Esophagus squamous epithelium (tissue), 5 donors: ENCODE measurements at places on chromosomes 6 and 20. TPM values are rescaled to one million over a fixed set of nuclear protein-coding genes. Genes with fewer than 3 reads are reported as not detected.

DNA sequence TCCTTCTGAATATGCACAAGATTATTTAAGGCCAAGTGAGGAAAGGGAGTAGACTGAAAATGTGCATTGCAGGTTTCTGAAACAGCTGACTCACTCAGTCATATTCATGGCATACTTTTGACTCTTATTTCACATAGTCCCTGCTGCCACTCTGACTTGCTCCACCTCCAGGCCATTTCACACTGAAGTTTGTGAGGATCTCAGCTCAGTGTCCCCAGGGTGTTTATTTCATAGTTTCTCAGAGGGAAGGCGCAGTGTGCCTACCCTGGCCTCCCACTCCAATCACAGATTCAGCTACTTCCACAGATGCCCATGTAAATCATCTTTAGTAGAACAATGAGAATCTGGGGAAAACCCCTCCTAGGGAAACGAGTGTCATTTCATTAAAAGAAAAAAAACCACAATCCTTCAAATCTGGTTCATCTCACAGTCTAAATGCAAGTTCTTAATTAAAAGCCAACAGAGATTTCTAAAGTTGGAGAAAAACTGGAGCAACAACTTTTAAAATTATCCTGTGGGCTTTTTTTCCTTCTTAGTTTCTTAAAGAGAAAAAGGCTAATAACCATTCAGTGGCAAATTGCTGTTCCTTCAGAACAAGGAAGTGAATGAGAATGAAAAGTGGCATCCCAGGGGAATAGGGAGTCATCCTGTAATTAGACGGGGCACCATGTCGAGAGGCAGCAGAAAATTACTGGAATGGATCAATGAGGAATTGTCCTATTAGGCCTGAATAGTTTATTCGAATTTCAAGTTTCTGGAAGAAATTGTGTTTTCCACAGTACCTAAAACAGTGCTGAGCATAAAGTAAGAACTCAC is 133.6 kb downstream of the TFAP2B start:
- no peak for DNase-seq

- DNase-seq, result no peak
These were observed 794.6 kb downstream of the TFAP2A start for GRCh38 chr6:9620263-9620662.

DNA sequence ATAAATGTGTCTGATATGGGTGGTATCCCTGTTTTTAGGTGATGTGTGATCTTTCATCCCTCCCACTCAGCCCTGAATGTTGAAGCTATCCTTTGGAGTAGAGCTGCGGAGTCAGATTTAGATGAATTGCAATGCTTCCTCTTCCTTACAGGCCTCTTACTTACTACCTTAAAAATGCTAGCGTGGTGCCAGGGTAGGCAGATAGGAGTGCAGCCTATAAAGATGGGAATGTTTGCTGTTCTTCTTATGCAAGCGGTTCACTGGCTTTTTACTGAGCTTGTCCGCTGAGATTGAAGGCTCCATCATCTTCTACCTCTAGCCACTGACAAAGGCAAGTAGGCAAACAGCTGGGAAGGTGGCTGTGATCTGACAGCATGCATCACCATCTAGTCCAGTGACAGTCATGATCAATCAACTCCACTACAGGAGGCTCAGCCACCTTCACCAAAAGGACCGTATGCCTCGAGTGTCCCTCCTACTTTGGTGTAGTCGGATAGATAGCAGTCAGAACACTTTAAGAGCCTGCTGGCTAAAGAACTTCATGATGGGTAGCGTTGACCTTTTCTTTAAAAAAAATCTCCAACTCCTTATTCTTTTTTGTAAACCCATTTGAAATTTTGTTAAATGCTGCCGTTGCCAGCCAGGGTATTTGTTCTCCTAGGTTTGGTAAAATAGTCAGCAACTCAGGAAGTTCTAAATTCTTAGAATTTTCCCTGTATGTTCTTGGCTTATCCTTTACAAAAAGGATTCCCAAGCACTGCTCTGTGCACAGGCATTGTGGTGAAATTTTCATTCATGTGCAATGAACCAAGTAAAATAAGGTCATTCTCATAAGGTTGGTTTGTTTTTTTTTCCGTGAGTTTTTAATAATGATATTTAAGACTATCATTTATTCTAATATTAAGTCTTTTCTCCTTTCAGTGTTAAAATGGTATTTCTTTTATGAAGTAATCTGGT is 169.6 kb downstream of the MTHFD1L start:
- no peak for DNase-seq

Gene PPP1R16B
- 2.8 TPM for total RNA-seq

Gene TRIM10
- total RNA-seq, result not detected

DNA sequence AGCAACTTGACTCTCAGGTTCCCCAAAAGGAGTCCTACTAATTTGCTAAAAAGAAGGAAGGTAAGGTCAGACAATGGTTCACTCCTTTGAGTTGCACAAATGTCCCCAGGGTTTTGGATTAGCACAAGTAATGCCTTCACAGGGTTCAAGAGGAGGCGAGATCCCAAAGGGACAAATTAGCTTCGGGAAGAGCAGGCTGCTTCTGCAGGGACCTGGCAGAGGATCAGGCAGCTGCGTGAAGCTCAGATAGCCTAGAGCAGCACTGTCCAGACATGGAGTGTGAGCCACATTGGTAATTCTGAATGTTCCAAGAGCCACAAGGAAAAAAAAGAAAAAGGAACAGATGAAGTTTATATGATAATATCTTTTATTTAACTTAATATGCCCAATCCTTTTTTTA is 115.4 kb downstream of the CFAP61 start:
- DNase-seq, result no peak

Gene HCRTR2
- not detected for total RNA-seq

Gene COL19A1
- not detected for total RNA-seq

DNA sequence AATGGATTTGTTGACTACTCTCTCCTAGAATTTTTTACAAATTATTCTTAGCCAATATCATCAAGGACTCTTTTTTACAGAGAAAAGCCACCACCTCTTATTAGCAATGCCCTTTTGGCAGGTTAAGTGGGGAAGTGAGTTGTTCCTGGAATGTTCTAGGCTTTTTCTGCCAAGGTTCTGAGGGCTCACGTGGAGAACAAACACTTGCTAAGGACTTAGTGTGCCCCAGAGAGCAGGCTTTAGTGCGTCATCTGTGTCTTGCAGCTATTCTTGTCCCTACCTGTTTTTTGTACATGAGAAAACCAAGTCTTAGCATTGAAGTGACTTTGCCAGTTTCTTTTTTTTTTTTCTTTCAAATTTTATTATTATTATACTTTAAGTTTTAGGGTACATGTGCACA is 33.5 kb downstream of the CFAP61 start:
- DNase-seq, result no peak

DNA sequence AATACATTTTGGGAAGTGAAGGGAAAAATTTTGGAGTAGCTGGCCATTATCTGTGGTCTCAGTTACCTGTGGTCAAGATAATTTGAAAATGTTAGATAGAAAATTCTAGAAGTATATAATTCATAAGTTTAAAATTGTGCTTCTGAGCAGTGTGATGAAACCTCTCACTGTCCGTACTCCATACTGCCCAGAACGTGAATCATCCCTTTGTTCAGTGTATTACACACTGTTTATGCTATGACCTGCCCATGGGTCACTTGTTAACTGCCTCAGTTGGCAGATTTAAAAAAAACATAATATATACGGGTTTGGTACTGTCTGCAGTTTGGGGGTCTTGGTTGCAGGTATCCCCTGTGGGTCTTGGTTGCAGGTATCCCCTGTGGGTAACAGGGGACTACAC is 4.1 kb upstream of the CALHM5 start:
- DNase-seq, result no peak
